Fibroblast of mammary gland (primary cell): ENCODE measurements at places on chromosomes 7 and 10.

DNA sequence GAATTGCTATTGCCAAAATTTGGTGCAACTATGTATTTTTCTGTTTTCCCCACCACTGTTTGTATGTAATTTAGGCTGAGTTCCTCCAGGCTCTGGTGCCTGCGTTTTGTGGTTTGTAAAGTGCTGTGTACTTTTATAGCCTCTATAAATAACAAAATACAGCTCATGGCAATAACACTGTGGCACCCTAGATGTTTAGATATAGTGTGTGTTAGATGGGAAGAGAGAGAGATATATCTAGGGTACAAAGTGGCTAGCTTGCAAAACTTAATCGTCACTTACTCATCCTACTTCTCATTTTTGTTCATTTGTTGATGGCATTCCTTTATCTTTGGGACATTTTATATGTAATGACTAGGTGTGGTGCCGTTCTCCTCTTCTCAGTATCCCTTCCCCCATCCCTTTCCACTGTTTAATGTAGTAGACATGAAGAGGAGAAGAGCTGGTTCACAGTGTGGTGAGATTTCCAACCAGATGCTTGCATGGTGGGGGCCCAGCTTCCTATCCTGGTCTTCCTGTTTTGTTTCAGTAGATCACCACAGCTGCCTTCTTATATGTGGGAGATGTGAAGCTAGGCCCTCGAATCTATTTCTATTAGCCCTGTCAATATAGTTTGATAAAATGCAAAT is 115.0 kb downstream of the SND1 start:
- no peak for DNase-seq

- DNase-seq = no peak
Observed at GRCh38 chr7:106717254-106717954, 56.4 kb upstream of the CCDC71L start.

- peak; percentile 28 for DNase-seq
Observed at GRCh38 chr7:66043681-66044497, 31.7 kb upstream of the ASL start.

DNA sequence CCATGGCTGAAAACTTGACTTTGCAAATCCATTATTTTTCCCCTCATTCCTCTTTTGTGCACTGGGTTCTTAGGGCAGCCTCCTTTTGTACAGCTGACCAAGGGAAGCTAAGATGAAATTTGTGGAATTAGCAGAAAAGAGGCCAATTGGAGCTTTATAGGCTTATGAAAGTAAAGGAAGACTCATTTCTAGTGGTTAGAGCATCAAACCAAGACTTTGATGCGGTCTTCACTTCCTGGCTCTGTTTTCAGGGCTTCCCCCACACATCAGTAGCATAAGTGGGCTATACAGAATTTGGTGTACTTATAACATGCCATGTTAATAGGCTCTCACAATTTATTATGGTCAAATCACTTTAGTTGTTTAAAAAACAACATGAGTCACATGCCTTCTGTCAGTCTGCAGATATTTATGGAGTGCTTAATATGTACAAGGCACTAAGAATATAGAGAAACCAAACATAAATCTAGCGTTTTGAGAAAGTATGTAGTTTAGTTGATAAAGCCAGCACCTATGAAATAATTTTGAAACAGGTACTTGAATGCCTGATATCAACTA is 5.7 kb downstream of the AUTS2 start:
- DNase-seq = no peak

DNA sequence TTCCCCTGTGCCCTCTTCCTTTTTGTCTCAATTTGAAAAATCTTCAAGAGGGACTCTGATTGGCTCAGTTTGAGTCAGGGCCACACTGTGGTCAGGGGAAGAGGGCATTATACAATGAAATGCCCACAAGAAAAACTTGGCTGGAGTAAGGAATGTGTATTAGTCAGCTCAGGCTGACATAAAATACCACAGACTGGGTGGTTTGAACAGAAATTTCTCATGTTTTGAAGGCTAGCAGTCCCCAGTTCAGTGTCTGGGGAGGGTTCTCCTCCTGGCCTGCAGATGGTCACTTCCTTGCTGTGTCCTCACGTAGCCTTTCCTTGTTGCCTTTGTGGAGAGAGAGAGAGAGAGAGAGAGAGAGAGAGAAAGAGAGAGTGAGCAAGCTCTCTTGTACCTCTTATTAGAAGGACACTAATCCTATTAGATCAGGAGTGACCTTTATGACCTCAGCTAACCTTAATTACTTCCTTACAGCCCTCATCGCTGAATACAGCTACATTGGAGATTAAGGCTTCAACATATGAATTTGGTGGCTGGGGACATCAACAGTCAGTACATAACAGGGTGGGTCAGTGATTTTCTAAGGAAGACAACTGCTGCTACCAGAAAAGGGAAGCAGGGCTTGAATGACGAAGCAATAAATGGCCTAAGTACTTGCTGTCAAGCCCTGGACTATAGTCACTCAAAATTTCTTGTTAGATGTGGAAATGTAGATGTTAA is 25.8 kb upstream of the FAM13C start:
- peak; percentile 93 for DNase-seq
